ENCODE measurements at places on chromosomes 6 and 20.

- no peak for DNase-seq
These were observed 49.2 kb downstream of the MYH7B start for GRCh38 chr20:35004749-35005462.

- no peak for DNase-seq
These were observed 42.9 kb downstream of the RSPO4 start for GRCh38 chr20:958936-959815.

DNA sequence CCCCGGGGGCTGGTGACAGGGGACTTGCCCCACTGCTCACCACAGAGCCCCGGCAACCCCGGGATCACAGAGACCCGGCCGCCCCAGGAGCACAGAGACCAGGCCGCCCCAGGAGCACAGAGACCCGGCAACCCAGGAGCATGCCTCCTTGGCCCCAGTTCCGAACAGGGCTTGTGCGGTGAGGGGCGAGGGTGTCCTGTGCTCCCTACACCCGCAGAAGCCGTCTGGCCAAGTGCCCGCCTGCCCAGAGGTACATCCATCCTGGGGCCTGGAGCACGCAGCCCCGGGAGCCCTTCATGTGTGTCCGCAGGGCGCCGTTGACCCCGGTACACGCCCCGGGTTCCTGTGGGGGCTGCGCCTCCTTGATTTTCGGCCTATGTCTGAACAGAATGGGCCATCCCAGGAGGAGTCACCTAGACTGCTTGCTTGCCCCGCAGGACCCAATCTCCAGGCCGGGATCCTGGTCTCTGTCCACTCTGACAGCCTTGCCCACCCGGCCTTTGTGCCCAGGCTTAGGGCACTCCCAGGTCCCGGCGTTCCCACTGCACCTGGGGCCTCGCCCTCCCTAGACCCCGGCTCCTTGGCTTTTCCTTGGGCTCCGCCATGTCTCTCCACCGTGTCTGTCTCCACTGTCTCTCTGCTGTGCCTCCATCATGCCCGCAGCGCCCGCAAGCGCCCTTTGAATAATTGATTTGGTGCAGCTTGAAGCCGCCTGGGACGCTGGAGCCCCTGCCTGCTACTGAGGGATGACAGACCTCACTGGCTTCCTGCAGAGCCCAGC lies 219.8 kb downstream of the ERMARD start:
- no peak for DNase-seq

- no peak for DNase-seq
These were observed 670.7 kb upstream of the CITED2 start for GRCh38 chr6:140045116-140045515.

GRCh38 chr20:48019496-48019895 lies 234.2 kb upstream of the SULF2 start:
- no peak for DNase-seq

GRCh38 chr6:97215157-97215769 lies 67.8 kb downstream of the MMS22L start:
- DNase-seq, result peak; percentile 5

GRCh38 chr6:41463062-41463930 lies 82.9 kb upstream of the FOXP4 start:
- peak; percentile 65 for DNase-seq

DNA sequence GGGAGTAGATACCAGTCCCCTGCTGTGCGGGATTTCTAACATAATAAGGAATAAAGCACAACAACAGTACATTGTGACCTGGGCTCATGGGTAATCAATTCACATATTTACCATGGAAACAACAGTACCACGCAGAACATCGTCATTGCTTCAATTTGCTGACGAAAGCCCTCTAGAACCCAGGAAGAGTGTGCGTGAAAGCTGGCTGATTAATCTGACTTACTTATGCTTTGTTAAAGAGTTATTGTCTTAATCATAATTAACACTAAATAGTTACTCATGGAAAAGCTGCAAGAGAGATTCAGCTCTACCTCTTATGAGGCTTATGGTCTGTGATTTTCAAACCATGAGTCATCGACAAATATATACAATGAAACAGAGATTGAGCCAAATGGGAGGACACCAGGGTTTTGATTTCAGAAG lies 644.3 kb upstream of the AGPAT4 start:
- DNase-seq, result no peak

DNA sequence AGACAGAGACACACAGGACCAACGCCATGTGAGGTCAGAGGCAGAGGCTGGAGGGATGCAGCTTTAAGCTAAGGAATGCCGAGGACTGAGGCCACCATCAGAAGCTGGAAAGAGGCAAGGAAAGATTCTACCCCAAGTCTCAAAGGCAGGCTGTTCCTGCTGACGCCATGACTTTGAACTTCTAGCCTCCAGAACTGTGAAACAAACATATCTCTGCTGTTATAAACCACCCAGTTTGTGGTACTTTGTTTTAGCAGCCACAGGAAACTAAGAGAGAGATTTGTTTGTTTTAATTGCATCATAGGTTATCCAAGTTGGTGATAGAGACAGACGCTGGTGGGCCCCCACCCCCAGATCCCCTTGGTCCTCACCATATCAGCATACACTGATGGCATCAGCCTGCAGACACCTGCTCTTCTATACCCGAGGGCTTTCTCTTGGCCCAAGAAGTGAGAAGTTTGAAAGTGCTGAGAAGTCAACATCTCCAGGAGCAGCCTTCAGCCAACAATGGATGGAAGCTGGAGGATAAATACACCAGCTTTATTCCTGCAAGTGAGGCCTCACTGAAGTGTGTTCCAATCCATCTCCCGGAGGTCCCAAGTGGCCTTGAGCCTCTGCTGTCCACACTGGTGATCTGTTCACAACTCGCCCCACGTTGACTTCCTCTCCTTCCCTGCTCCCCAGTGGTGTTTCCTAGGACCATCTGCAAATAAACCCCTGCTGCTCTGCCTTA lies 154.7 kb downstream of the BTBD3 start:
- no peak for DNase-seq

- no peak for DNase-seq
These were observed 48.9 kb upstream of the EZR start for GRCh38 chr6:158868122-158868480.

- no peak for DNase-seq
These were observed 249.3 kb downstream of the TBX18 start for GRCh38 chr6:84515067-84515466.

GRCh38 chr6:88165844-88166492 lies at the start of gene CNR1:
Gene CNR1, minus strand, starts transcription at chr6:88166347. Its CDS starts 21,073 bp downstream, at chr6:88145274.
- DNase-seq, result peak; percentile 11

GRCh38 chr6:51915098-51915497 lies 172.3 kb downstream of the PKHD1 start:
- DNase-seq, result no peak

GRCh38 chr6:74578339-74578738 lies 627.5 kb downstream of the COL12A1 start:
- DNase-seq, result no peak

DNA sequence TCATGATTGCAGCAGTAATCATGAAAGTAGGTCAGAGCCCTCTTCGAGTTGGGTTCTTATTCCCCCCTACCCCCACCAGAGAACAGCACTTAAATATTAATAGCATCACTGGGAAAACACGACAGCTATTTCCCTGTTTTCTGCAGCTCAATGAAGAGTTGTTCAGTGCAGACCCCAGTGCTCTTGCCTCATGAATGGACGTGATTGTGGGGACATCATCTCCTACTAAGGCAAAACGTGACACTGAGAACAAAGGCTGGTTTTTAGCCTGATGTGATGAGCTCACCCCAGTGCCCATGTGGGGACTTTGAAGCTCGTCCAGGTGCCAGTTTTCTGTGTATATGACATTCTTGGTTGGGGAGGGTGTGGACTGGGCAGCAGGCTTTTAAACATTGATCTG lies 105.9 kb downstream of the SLC35F1 start:
- no peak for DNase-seq

DNA sequence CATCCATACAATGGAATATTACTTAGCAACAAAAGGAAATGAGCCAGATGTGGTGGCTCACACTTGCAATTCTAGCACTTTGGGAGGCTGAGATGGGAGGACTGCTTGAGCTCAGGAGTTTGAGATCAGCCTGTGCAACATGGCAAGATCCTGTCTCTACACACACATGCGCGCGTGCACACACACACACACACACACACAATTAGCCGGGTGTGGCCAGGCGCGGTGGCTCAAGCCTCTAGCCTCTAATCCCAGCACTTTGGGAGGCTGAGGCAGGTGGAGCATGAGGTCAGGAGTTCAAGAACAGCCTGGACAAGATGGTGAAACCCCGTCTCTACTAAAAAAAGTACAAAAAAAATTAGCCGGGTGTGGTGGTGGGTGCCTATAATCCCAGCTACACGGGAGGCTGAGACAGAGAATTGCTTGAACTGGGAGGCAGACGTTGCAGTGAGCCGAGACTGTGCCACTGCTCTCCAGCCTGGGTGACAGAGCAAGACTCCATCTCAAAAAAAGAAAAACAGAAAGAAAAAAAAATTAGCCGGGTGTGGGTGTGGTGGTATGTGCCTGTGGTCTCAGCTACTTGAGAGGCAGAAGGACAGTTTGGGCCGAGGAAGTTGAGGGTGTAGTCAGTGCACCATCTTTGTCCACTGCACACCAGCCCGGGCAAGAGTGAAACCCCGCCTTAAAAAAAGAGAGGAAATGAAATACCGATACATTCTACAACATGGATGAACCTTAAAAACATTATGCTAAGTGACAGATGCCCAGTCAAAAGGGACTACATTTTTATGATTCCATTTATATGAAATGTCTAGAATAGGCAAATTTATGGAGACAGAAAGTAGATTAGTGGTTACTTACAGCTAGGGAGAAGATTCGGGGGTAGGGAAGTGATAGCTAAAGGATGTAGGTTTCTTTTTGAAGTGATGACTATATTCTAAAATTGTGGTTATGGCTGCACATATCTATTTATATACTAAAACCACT lies 52.5 kb downstream of the RBL1 start:
- no peak for DNase-seq

DNA sequence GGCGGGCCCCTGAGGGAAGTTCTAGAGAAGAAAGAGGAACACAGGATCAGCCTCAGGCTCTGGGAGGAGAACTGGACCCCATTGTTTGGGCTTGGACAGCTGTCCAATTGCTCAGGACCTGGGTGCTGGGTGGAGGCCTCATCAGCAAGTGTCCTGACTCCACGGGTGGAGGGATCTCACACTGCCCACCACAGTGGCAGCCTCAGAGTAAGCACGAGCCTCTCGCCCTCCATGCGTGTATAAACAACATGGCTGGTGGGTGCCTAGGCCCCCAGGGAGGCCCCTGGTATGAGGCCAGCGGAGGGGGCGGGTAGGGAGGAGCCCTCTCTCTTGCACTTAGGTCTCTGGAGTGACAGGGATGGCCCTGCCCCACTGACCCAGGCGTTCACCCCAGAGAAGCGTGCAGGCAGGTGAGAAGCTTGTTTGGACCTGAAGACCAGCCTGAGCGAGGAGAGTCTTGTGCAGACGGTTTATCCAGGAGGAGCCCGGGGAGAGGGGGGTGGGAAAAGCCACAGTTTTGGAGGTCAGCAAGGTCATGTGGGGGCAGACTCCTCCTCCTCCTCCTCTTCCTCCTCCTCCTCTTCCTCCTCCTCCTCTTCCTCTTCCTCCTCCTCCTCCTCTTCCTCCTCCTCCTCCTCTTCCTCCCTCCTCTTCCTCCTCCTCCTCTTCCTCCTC lies 41.9 kb upstream of the BHLHE23 start:
- DNase-seq, result no peak

DNA sequence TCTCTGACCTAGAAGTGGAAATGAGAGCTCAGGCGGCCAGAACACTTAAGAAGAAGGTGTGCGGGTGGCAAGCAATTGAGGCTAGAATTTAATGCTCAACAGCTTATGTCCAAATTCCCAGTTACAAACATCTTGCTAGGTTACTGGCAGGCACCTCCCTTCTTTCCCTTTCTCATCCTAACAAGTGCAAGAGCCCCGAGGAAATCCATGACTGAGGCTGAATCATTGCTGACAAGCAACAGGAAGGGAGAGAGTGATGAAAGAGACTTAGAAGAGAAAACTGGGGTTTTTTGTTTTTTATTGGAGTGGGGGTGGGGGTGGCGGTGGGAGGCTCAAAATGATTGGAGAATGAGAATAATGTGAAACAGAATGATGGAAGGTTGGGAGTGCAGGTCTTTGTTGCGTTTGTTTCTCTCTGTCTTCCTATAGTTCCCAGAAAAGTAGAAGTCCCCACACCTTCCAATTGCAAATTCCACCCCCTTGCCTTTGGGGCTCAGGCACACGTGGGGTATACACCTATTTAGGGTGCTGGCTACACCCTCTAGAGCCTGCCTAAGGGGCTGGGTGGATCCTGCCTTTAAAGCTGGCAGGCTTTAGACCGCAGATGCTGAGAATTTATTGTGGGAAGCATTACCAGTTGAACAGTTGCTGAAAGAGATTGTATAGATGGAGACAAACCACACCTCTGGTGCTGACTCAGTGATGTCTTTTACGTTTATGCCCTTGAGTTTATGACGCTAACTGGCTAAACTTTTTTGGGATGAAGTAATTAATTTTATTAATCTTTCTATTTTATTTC lies 1.4 kb downstream of the FAM83B start:
- no peak for DNase-seq

GRCh38 chr6:116695401-116695800 lies 14.4 kb downstream of the KPNA5 start:
- no peak for DNase-seq

- DNase-seq, result no peak
These were observed 9.7 kb downstream of the RNF146 start for GRCh38 chr6:127276331-127276730.

DNA sequence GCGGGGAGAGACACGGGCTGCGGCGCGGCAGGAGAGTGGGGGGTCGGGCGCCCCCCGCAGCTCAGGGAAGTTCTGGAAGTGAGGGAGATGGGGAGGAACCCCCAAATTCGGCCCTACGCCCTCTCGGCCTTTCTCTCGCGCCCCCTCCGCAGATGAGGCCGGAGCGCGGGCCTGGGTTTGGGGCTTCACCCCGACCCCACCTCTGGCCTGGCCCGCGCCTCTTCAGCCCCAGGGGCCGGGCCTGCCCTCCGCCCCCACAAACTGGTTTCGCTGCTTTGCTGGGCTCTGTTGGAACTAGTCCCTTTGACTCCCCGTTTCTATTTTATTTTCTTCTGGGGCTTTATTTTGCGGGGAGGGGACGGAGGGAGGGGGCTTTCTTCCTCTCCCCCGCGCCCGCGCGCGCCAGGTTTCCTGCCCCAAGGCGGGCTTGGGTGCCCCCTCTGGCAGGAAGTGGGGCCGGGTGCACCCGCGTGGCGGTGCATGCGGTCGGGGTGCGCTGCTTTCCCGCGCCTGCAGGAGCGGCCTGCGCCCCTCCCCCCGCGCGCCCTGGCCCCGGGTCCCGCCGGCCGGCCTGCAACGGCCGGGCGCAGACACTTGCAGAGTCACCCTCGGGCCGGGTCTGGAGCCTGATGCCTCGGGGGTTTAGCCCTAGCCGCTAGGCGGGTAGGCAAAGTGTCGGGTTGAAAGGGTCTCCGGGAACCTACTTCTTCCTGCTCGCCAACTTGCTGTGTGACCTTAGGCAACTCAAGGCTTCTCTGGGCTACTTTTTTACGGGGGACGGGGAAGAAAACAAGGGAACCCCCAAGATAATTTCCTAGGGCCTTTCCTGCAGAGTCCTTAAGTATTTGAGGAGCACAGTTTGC lies 1.3 kb downstream of the HMGA1 start:
- DNase-seq, result peak; percentile 90

DNA sequence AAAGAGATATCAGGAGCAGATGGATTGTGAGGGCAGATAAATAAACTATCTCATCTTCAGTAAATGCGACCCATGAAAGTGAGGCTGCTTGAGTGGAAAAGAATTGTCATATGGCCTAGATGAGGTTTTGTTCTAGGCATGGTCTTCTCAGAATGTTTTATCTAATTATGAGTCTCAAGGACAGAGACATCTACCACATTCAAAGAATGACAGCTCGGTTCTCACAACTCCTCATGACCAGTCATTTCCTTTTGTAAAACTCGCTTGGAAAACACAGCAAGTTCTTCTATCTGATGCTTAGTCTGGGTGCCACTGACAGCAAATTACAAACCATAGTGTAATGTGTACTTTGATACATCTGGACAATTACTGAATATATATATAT lies 140.5 kb downstream of the CCDC170 start:
- DNase-seq, result no peak

- DNase-seq, result no peak
These were observed 3.2 kb upstream of the SEC23B start for GRCh38 chr20:18504479-18505060.
